T-helper 2 cell (primary cell): ENCODE measurements at places on chromosomes 5 and 9.
A peak's percentile ranks its signal among the peaks of the same experiment; 100 is the strongest.

DNA sequence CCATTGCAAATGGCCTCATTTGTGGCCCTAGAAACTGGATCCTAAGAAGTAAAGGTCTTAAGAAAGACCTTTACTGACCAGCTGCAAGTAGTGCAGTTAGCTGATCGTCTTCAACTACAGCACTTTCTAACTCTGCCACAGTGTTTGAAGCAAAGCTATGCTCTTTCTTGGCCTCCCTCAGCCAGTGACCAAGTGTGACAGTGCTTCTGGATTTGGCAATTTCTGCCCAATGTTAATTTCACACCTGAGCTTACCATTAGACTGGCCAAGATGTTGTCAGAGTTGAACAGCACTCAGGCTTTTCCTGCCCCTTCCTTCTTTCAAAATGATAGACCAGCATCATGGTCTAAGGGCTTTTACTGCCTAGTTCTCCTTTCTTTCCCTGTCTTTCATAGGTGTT is 36.1 kb downstream of the UHRF2 start:
- no peak for DNase-seq

DNA sequence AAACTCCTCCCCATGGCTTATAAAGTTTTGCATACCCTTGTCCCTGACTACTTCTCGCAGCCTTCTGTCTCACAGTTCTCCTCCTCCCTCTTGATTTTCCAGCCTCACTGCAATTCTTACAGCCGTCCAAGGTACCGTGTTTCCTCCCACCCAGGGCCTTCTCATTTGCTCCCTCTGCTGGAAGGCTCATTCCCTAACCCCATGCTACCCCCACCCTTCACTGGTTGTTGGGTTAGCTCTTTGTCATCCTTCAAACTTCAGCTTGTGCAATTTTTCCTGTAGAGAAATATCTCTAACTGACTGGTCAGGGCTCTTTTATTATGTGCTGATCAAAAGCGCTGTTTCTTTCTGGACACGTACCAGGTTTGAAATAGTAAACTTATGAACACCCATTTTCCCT is 329.2 kb downstream of the EBF1 start:
- no peak for DNase-seq

- DNase-seq = no peak
Measured at GRCh38 chr9:17630531-17630949, 51.7 kb downstream of the SH3GL2 start.

DNA sequence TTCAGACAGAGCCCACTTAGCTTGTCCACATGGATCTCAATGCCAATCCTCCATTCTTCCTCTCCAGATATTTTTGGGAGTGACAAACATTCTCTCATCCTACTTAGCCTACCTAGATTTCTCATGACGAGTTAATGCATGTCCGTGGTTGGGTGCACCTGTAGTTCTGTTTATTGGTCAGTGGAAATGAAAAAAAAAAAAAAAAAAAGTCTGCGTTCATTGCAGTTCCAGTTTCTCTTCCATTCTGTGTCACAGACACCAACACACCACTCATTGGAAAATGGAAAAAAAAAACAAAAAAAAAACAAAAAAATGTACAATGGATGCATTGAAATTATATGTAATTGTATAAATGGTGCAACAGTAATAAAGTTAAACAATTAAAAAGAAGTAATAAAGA is 59.0 kb downstream of the BASP1 start:
- no peak for DNase-seq

DNA sequence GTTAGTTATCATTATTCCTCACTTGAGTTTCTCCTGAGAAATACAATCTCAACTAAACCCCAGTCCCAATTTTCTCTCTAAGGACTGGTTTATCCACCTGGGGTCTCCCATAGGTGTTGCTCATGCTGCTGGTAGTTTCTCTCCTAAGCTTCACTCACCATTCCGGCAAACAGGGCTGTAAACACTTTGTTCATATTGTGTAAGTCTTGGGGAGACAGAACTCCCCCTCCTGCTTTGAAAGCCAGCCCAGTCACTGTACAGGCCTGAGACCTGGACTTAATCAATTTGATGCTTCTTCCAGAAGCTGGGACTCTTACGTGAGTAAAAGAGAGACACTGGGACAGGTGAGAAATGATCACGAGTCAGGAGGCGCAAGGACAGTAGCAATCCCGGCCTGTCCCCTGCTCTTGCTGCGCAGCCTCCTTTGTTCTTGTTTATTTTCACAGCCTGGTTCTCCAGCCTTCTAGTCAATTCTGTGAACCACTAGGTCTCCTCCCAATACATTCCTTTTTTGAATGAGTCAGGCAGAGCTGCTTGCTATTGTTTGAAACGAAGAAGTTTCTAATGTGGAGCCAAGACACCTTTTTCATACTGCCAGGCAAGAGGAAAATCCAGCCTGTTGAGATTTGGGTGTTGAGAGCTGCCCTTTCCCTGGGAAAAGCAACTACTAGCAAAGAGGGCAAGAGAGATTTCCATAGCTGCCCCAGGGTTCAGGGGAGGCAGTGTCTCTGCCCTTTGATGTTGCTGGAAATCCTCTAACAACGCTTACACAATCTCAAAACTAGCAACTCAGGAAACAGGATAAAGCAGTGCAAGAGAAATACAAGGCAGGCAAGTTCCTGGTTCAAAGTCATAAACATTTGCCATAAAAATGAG is 9.2 kb upstream of the SHROOM1 start:
- no peak for DNase-seq

DNA sequence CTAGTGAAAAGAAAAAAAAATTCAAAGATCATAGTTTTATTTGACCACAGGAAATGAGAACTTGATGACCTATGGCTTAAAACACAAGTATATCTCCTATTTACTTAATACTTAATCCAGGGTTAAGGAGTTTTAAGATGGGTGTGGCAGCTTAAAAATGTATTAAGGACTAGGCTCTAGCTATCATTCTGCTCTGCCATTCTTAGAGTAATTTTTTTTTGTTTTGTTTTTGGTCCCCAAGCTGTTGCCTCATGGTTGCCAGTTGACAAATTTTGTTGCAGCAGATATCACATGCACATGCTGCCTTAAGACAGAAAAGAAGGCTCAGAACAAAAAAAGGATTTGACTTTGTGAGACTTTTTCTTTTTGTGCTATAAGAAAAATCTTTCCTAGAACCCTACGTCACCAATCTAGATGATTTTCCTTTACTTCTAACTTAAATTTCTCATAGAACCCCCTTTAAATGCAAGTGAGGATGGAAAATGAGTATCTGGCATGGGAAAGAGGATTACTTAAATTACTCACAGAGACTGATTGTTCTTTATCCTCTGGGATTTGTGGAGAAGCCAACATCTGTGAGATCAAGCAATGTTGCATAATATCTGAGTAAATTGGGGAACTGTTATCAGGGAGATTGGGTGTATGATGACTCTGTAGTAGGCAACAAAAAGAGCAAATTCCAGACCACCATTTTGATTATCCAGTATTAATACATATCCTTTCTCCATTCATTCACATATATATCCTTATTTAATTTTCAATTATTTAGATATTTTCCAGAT is 364.7 kb upstream of the CD180 start:
- no peak for DNase-seq

- DNase-seq = no peak
Measured at GRCh38 chr5:2890011-2890410, 138.5 kb upstream of the IRX2 start.

- no peak for DNase-seq
Measured at GRCh38 chr5:145161391-145161790, 673.8 kb downstream of the PRELID2 start.

GRCh38 chr5:122985954-122986721 is 50.4 kb downstream of the PPIC start:
- no peak for DNase-seq

DNA sequence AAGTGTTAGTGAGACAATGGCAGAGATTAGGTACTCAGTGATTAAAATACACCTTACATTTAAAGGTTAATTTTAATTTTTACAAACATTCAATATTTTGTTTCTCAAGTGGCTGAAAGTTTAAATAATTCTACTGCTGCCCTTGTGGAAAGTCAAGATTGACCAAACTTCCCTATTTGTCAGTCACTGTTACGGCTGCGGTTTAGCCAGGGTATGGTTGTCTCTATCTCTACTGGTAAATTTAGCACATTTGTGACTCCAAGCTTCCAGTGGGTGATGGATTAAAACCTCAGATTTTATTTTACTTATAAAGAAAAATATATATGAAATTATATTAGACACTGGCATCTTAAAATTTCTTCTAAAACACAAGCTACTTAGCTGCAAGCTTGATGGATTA is 368.4 kb downstream of the CDH18 start:
- DNase-seq = no peak

- DNase-seq = peak; percentile 50
Measured at GRCh38 chr5:1111727-1112289, at the start of gene SLC12A7. Gene SLC12A7, minus strand, starts transcription at chr5:1112063. Its CDS starts 72 bp downstream, at chr5:1111991.

DNA sequence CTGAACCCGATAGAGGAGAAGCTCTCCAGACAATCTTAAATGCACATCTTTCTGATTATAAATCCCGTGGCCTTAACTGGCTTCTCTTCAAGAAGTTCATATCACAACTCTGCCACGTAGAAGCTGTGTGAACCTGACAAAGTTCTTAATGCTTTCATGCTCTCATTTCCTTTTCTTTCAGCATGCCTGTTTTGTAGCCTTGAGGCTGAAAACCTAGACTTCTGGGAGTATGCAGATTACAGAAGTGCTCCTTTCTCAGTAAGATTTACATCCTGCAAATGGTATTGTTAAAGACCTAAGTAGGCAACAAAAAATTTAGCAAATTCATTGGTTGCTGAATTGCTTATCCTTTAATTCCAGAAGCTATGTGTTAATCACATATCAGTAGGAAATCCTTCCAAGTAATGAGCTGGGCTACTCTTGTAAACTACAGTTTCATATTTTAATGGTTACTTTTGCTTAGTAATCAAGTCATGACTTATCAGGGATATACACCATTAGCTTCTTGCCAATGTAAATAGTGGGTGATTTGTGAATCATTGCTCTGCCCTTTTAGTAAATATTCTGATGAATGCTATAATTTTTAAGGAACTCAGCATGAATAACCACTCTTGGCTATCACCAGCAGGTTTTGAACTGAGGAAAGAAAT is 334.7 kb downstream of the FBXL7 start:
- no peak for DNase-seq

DNA sequence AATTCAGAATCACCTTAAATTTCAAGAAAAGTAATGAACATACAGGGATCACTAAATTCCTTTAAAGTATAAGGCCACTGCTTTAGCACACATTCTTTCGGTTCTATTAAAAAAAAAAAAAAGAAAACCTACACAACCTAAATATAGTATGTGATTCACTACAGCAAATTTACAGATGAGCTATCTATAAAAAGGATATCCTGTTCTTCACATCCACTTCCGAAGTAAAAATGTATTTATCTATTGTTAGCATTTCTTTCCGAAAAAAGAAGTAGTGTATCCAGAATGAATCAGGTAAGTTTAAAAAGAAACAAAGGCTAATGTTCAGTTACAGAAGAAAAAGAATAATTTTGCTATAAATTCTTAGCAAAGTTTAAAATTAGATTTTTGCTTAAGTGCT is 70.2 kb downstream of the ECPAS start:
- DNase-seq = no peak

- no peak for DNase-seq
Measured at GRCh38 chr5:42718591-42718990, 38.0 kb upstream of the CCDC152 start.

DNA sequence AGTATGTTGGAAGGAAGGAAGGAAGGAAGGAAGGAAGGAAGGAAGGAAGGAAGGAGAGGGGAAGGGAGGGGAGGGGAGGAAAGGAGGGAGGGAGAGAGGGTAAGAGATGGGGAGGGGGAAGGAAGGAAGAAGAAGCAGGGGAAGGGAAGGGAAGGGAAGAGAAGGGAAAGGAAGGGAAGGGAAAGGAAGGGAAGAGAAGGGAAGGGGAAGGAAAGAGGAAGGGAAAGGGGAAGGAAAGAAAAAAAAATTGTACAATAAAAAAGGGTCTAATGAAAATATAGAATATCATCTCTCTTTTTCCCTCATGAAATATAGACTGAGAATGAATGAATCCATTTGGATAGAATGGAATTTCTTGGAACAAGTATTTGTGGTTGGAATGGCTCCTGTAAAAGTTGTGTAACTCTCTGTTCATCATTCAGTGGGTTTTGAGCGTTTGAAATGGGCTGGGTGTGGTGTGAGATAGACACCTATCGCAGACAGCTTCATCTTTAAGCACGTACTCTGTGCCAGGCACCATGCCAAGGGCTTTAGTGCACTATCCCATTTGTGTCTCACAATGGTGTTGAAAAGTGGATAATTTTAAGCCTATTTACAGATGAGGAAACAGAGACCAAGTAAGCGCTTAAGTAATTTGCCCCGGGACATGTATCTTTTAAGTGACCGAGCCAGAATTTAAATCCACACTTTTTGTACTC is 11.6 kb upstream of the PAPPA start:
- no peak for DNase-seq

- DNase-seq = peak; percentile 30
Measured at GRCh38 chr5:57174128-57174889, 450 bp downstream of the GPBP1 start.

GRCh38 chr5:176921714-176922113 is 22.6 kb upstream of the HK3 start:
- no peak for DNase-seq

DNA sequence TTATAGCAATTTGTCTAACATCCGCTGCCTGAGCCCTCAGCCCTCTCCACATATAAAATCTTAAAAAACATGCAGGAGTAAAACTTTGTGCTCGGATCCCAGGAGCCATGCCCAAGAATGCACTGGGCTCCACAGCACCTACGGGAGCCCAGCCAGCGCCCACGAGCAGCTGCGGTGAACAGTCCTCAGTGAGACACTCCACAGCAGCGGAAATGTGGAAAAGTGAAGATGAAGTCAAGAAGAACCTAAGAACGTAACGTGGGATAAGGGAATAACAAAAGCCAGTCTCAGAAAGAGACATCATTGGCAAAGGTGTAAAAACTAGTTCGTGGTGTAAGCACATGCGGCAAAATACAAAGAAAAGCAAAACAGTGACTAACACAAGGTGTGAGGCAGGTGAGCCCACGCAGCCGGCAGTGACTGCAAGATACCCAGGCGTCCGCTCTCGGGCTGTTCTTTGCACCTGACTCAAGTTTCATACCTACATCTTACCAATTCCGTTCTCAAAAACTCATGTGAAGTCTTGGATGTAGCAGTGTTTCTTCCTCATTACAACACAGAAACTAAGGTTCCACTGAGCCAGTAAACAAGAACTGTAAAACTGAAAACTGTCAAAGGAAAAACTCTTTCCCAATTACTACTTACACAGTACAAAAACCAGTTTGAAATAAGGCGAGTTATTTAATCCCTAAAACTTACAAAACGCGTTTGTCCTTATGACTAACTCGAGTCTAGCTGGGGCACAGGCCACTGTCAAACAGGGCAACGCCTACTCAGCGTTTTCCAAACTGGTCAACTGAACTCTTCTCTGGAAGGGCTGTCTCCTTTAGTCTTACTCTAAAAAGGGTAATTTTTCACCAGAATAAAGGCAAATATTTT is 1.7 kb downstream of the CAMSAP1 start:
- DNase-seq = peak; percentile 34

- no peak for DNase-seq
Measured at GRCh38 chr5:32311404-32312196, 1.1 kb downstream of the MTMR12 start.

DNA sequence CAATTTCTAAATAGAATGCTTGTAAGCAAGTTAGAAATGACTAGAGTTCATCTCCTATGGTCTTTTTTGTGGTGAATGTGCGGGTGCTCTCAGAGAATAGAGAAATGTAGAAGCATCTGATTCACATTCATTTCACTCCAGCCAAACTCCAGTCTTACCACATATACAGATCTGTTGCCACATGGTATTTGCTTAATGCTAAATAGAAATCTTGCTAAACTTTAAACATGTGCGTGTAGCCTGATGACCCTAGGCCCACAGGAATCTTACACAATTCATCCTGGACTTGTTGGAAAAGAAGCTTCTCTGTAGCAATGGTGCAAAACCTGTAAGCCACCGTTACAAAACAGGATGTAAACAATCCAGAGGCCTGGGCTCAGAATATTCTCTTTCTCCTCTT is 135.2 kb downstream of the PCSK1 start:
- peak; percentile 60 for DNase-seq

- no peak for DNase-seq
Measured at GRCh38 chr9:104798209-104798995, 34.5 kb downstream of the NIPSNAP3B start.
